ENCODE measurements at places on chromosomes 7 and 10.

DNA sequence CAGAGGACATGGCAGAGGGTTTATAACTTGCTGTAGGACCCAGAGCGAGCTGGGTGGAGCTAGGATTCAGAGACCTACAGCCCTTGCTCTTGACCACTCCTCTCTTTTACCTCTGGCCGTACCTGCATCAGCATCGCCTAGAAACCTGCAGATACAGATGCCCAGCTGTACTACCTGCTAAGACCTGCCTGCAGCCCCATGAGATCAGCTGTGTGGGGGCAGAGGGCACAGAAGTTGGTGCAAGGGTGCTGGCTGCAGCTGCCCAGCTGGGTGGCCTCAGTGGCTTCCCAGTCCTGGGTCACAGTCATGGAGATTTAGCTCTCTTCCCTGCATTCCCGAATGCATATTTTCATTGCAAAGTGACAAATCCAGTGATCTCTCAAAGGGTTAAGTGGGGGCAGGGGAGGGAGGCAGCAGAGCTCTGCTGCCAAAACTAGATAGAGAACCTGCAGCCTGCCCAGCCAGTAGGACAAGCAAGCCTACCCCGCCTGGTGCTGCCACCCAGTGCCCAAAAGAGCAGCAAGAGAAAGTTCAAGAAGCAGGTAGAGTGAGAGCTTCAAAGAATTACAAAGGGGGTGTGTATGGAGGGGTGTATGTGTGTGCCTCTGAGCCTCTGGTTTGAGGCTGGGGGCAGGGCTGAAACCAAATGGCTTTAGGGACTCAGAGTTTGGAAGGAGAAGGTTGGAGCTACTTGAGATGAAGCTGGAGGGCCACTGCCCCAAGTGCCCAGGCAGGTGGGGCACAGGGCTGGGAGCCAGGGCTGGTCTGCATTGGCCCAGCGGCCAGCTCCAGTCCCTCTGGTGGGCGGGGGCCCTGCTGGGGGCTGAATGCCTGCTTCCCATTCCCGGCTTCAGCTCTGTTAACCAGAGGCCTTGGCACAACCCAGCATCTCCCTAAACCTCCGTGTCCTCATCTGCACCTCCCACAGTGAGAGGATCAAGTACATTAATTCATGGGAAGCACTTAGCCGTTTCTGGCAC, 6.9 kb downstream of the FAM241B start:
- DNase-seq, result no peak

GRCh38 chr7:125670926-125671572, 741.4 kb upstream of the POT1 start:
- DNase-seq, result no peak

- no peak for DNase-seq
These were observed 17.2 kb upstream of the SLC18A3 start for GRCh38 chr10:49592726-49593563.

GRCh38 chr10:79201706-79202105, 132.9 kb downstream of the ZMIZ1 start:
- no peak for DNase-seq

- DNase-seq, result no peak
These were observed 67.5 kb downstream of the CHST15 start for GRCh38 chr10:124025660-124026588.

DNA sequence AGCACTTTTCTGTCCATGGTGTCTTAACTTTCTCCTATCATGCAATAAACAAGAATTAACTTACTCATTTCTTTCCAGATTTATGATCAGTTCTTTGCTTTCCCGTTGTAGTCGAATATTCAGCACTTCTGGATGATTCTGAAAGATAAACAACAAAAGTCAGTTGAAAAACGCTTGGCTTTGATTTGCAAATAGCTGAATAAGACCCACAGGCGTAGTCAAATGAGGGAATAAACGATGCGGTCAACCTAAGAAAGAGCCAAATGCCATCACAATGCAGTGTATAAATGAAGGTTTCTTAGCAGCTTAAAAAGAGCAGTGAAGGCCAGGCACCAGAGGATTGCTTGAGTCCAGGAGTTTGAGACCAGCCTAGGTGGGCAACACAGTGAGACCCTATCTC, 109.4 kb downstream of the ADAM12 start:
- DNase-seq, result no peak

GRCh38 chr10:52488606-52489485, 174.8 kb downstream of the DKK1 start:
- DNase-seq, result no peak

DNA sequence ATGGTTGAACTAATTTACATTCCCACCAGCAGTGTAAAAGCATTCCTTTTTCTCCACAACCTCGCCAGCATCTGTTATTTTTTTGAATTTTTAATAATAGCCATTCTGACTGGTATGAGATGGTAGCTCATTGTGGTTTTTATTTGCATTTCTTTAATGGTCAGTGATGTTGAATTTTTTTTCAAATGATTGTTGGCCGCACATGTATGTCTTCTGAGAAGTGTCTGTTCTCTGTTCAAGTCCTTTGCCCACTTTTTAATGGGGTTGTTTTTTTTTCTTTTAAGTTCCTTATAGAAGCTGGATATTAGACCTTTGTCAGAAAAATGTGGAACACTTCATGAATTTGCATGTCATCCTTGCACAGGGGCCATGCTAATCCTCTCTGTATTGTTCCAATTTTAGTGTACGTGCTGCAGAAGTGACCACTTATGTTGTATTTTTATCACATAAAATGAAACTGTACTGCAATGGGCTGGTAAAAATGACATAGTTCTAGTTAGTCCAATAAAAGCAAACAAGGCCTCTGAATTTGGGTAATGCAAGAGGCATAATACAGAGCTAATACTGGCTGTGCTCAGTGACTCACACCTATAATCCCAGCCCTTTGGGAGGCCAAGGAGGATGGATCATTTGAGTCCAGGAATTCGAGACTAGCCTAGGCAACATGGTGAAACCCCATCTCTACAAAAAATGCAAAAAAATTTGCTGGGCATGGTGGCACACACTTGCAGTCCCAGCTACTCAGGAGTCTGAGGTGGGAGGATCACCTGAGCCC, 70.3 kb downstream of the ABI1 start:
- no peak for DNase-seq

DNA sequence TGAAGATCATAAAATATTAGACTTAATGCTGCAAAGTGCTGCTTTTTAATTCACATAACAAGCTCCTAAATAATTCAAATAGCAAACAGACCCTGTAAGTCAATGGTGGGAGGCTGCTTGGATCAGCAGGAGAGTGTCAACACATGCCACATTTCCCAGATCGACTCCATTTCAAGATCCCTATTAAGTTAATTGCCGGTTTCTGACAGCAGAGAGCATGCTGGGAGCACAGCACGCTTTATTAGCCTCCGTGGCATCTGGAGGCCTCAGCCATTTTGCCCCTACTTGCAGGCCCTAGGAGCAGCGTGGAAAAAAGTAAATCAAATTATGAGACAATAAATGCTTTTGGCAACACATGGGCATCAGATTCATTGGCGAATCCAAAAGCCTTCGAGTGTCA, 201.0 kb downstream of the EMX2 start:
- DNase-seq, result no peak

- no peak for DNase-seq
These were observed 44.0 kb downstream of the ADRB1 start for GRCh38 chr10:114087655-114088054.

- DNase-seq, result no peak
These were observed 253.6 kb downstream of the KCNMA1 start for GRCh38 chr10:77383861-77384553.

DNA sequence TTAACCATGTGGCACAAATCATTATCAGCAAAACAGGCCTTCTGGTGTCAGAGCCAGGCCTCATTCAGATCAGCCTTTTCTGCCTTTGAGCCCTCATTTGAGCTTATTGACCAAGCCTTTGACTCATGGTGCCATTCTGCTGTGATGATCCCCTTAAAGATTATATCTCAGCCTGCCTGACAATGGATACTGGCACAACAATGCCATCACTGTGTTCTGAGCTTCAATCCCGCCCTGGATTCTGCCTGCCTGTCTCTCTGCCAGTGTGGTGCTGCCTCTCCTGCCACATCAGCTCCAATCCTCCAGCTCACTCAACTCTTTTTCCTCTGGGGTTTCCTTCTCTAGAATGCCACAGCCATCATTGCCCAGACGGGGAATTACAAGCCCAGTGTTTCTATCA, 52.6 kb downstream of the SRI start:
- DNase-seq, result no peak

DNA sequence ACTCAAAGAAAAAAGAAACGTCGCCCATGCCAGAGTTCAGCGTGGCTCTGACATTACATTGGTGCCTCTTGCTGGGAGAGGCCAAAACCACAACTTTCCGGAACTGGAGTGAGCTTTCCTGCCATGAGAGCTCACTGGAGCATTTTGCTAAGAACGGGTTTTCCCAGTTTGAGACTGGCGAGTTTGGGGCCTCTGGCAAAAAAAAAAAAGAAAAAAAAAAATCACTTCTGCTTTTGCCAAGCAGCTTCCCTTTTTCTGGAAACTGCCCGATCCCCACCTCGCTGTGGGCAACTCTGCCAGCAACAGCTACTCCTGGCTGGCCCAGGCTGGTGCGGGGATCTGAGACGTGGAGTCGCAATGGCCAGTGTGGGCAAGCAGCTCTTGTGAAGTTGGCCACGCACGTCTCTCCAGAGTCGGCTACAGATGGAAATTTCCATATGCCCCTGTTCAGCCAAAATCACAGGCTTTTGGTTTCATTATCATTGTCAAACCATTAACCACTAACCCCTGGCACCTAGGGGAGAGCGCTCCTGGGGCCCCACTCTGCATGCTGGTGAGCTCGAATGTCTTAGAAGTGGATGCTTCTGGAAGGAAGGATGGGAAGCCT, 25.7 kb downstream of the PRKAG2 start:
- no peak for DNase-seq

GRCh38 chr10:103080891-103081581, 112.0 kb downstream of the NT5C2 start:
- no peak for DNase-seq

- DNase-seq, result no peak
These were observed 4.5 kb upstream of the DGKI start for GRCh38 chr7:137850972-137851945.

- no peak for DNase-seq
These were observed 19.4 kb upstream of the ANTXRL start for GRCh38 chr10:46267132-46267985.

DNA sequence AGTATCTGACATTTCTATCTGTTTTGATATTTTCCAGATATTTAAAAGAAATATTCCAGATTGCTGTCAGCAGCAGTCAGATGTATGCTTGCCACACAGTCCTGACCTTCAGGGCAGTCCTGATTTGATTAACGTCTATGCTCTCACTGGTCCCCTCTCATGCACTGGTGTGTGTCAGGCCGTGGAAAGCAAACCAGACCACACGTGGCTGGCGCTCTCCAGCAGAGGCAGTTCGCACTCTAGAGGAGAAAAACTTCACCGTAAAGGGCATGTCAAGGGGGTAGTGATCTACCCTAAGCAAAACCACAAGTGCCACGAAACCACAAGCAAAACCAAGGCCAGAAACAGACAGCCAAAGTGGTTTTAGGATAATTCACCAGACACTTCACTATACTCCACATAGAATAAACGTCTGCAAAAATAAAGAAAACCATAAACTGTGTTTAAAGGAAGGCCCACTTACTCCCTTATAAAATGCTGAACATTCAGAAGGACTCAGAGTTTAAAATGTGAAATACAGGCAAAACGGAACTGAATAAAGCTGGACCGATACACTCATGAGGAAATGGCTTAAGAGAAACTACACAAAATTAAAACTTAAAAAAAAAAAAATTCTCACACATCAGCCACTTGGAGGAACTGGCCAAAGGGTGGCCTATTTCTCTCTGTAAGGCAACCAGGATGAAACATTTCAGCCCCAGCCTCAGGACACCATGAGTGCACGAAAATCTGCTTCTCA, 26.4 kb downstream of the PARP12 start:
- DNase-seq, result no peak

DNA sequence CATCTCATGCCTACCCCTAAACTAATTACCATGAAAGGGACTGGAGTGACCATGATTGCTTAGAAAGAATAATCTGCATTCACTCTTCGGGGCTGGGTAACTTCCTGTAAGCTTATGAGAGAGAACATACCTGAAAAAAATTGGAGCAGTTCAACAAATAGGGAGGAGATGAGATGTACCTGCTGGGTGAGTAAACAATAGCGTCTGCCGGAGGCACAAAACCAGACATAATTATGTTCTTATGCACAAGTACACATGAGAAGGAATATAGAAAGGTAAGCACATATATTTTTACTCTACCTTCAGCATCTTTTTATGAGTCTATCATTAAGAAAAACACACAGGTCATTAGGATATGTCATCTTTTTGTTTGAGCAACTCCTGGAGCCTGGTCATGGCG, 224.6 kb upstream of the FERD3L start:
- no peak for DNase-seq

- no peak for DNase-seq
These were observed 88.7 kb downstream of the VPS50 start for GRCh38 chr7:93320887-93321286.

DNA sequence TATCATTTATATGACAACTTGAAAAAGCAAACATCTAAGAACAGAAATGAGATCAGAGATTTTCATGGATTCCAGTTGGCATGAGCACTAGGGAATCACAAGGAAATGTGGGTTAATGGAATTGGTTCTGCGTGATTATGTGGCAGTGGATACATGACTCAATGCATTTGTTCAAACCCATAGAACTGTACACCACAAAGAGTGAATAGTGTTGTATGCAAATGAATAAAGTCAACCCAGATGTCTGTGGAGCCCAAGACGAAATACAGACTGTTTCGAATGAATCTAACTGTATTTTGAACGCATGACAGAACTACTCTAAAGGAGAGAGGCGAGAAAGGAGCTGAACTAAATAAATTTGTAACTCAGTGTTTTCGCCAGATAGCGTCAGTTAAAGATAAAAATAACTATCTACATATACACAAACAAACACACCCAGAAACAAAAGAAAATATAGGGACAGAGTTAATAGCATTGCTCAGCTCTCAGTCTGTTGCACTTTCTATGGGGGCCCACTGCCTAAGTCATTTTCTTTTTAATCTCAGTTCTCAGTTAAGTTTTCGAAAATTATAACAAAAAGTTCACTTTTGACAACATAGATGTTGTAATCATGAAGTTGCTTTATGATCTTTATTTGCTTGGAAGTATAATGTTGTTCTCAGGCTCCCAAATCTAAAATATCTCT, 636.7 kb upstream of the SEMA3D start:
- no peak for DNase-seq

DNA sequence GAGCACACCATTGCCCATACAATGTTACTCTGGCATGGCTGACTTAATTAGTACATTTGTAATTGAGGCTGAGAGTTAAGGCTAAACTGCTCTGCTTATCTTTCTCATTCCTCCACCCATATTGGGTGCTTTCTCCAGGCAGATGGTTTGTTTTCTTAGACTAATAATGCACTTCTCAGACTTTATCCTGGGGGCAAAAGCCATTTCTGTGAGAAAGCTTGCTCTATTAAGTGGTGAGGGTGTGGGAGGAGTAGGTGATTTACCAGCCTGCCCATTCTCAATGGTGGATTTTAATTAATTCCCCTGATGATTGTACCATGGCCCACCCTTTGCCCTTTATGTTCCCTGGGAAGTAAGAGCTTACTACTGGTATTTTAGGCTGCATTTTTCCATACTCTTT, 174.8 kb downstream of the FOXP2 start:
- no peak for DNase-seq

- no peak for DNase-seq
These were observed 61.6 kb downstream of the COBL start for GRCh38 chr7:51255036-51255435.

Data from cortex of kidney (tissue), 1 donor.